Kidney epithelial cell (primary cell): ENCODE measurements at places on chromosomes 3 and 15.

DNA sequence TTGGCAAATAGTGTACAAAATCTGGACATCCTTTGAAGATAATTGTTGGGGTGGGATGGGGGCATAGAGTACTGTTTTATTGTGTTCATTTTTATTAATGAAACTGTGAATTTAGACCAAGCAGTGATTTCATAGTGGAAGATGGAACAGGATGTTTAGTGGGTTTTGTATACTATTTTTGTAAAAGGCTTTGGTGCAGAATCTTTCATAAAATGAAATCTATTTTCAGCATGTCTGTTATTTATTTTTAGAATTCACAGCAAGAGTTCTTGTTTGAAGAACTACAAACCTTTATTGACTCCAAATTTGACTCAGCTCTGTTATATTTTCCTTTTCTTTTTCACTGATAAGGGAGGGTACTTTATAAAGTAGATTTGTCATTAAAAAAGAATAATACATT lies 145.4 kb downstream of the AKAP13 start:
- DNase-seq: no peak

DNA sequence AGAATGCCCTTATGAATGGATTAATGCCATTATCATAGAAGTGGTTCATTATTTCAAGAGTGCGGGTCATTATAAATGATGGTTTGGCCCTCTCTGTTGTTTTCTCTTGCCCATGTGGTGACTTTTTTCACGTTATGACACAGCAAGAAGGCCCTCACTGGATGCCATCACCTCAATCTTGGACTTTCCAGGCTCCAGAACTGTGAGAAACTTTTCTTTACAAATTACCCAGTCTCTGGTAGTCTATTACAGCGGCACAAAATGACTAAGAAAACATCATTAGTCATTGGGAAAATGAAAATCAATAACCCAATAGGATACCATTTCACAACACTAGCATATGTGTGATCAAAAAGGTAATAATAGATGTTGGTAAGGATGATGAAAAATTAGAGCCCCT lies 119.0 kb upstream of the LPP start:
- no peak for DNase-seq

DNA sequence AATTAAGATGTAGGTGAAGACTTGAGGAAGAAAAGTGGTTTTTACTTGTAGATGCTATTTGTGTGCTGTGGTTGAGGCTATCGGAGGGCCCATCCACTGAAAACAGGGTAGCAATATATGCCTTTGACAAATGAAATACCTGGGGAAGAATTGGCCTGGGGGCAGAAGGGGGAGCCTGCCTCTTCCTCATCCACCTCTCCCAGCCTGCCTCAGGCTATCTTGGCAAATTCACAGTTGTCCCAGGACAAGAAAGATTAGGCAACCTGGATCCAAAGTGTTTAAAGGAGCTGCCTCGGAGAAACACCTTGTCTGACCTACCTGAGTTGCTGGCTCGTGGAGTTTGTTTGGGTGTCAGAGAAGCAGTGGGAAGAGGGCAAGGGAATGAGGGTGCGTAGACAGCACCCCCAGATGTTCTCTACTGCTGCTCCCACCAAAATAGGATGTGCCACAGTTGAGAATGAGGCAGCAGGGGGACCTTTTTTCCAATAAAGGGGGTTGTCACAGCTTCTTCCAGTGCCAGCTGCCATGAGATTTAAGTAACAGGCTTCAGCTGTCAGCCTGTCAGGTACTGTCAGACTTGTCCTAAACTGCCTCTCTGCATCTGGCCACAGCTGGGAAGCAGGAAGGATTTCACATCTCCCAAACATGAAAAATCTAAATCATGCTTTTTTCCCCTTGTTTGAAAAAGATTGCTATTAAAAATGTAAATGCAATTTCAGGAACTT lies 9.2 kb downstream of the PLEKHO2 start:
- no peak for DNase-seq

DNA sequence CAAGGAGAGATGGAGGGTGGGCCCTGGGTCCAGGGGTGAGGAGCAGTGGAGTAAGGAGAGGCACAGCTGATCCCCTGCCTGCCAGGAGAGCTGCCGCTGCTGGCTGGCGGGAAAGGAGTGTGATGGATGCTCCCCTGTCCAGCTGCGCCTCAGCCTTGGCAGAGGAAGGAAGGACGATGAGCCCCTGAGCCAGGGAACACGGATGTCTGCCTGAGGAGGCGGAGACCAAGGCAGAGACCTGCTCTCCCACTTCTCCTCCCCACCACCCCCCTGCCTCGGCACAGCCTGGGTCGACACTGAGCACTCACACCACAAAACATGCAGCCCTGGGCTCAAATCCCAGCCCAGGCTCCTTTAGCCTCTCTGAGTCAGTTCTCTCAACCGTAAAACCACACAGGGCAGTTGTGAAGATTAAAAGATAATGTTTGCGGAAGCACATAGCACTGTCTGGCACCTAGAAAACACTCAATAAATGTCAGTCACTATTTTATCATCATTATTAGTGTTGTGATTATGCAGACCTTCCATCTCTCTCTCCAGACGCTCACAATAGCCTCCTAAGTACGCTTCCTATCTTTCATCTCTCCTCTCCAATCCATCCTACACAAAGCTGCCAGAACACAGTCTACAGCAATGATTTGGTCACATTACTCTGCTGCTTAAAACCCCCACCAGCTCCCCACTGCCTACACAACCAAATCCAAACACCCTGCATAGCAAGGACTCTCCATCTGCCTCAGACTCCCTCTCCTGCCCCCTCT lies 52.2 kb downstream of the SEMA5B start:
- DNase-seq: peak; percentile 61

DNA sequence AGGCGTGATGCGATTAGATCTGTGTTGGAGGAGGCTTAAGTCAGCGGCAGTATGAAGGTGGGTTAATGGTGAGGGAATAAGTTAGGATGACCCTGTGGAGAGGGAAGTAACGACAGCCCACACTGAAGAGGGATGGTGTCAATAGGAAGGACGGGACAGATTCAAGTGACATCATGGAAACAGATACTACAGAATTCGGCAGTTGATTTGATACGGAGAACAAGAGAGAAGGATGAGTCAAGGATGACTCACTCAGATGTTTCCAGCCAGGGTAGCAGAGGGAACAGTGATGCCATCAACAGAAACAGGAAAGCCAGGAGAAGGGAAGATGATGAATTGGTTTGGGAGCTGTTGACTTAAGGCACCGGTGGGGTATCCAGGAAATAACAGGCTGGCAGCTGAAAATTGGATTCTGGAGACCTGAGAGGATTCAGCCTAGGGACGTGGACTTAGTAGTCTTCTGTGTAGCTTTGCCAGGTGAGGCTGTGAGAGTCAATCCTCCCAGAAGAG lies 38.0 kb downstream of the SHC4 start:
- DNase-seq: peak; percentile 77

DNA sequence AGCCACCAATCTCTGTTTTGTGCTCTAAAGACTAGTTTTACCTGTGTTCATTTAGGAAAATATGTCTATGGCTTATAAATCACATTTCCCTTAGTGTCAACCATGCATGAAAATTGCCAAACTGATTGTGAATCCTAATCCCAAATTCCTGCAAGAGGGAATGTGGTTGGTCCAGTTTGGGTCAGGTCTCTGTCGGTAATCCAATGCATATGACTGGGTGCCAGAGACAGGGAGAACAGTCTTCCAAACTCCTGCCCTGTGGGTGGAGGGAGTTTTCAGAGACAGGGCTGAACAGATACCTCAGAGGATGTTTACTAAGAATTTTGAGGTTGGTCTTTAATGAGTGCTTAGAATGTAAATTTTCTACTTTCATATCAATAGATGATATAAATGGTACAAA lies 300.5 kb upstream of the ARL6 start:
- DNase-seq: no peak

DNA sequence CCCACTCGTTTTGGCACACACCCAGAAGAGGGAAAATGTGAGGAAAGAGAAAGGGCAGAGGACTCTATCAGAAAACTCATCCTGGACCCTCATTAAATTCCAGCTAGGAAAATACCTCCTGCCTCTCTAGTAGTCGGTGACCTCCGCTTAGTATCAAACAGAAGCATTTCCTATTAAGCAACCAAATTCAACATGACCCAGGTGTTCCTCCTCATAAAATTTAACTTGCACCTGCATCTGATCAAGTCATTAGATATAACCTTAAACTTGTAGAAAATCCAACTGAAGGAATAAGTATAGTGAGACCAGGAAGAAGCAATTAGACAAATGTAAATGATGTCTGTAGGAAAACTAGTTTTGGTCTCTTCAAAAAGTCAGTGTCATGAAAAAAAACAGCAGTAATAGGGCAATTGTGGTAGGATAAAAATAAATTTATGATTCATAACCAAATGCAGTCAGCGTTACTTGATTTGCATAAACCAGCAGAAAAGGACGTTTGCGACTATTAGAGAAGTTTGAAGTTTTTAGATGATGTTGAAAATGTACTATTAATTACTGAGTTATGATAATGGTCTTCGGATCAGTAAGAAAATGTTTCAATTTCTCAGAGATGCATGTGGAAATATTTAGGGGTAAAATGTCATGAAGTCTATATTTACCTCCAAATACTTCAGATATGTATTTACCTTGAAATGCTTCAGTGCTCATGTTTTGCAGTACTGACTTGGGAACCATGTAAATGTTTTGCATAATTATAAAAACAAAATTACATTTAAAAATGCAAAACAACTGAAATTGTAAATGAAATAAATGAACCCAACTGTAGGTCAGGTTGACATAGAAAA lies 44.6 kb downstream of the LDHAL6B start:
- DNase-seq: no peak

GRCh38 chr3:119220970-119221667 lies 19.6 kb downstream of the B4GALT4 start:
- DNase-seq: no peak

- DNase-seq: no peak
Observed at GRCh38 chr3:5390221-5390620, 202.7 kb downstream of the EDEM1 start.

- DNase-seq: no peak
Observed at GRCh38 chr15:49847423-49848281, 226.8 kb downstream of the DTWD1 start.

DNA sequence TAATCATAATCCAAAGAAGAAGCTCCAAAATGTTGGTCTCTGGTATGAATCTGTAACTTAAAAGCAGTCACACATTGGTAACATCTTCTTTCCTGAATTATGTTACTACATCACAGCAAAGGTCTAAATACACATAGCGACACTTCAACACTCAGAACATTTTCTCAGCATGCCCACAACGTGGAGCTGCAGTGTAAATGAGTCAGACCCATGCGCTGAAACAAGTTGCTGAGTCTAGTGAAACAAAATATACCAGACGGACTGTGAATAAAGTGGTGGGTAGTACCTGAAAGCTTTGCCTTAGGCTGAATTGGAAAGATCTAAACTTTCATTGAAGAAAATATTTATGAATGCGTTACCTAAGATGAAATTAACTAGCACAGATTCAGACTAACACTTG lies 33.2 kb upstream of the GOLGA8B start:
- peak; percentile 12 for DNase-seq
